ENCODE measurements at places on chromosomes 3 and 15. TPM values are rescaled to one million over a fixed set of nuclear protein-coding genes. Genes with fewer than 3 reads are reported as not detected.

The IL17RE gene
- total RNA-seq, result 0.13 TPM

- DNase-seq, result no peak
Observed at GRCh38 chr3:71406972-71407810, 176.3 kb downstream of the FOXP1 start.

- DNase-seq, result peak; percentile 86
Observed at GRCh38 chr3:31670136-31670535, 137.4 kb downstream of the STT3B start.

DNA sequence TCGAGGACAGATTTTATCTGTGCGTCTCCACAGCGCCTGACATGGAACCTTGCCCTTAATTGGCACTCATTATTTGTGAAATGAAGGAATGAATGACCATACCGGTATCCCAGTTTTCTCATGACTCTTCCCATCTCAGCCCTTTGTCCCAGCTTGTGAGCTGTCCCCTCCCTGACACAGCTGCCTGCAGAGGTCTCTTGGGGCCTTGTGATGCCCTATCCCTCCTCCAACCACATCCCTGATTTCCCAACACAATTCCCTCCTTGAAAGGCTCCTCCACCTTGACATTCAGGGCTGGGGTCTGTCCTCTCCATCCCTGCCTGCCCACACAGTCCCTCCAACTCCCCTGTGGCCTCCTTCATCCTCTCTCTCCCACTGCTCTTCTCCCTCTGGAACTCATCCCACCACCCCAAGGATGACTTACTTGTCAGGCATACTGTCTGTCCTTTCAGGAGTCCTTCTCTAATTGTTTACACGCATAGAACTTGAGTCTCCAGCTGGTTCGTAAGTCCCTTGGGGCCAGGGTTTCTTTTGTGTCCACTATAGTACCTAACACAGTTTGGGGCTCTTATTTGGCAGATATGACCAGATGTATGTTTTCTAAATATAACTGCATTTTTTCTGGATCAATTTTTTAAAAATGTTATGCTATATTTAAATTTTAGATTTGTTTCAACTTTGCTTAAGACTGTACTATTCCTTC, 35.6 kb upstream of the FILIP1L start:
- no peak for DNase-seq

DNA sequence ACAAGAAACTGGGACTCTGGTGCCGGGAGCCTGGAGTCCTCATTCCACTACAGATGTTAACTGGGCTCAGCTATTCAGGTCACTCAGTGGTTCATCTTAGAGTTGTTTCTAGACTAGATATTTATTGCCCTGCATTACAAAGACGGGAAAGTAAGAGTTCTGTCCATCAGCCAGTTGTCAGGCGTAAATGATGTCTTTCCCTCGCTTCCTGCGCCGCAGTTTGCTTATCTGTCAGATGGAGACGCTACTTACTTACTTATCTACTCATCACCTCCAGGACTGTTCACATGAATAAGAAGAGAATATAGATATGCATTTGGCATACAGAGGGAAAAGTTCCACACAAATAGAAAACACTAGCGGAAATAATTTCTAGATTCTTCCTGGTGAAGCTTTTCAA, 47.8 kb upstream of the CGNL1 start:
- no peak for DNase-seq

- DNase-seq, result no peak
Observed at GRCh38 chr15:60396100-60396499, 1.7 kb downstream of the ANXA2 start.

DNA sequence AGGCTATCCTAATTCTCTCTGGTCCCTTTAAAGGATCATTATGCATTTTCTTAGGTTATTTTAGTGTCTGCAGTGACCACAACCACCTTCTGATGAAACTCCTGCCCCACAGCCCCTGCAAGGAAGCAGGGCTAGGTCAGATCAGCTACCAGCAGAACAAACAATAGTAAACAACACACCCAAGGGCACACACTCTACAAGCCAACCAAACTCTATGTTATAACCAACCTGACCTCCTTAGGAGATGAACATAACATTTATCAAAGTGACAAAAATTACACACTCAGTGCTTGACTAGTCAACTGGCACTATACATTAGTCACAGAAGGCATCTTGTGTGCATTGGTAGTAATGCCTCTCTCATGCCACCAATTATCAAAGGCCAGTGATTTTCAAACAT, 17.3 kb downstream of the DENND6A start:
- DNase-seq, result no peak

DNA sequence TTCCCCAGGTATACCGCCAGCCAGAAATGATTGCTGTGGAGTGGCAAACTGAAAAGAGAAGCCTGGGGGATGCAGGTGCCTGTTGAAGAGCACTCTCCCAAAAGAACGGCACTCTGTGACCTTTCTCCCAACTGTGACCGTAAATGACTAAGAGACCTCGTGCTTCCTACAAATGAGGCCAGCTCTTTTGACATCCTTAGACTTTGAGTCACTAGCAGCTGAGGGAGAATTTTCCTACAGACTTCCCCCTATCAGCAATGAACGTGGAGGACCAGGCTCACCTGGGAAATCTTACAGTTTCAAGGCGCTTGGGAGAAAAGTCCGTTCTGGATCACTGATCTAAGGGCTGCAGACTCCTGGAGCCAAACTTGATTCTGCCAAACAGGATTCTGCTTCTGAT, 8.6 kb downstream of the AQP9 start:
- no peak for DNase-seq

- no peak for DNase-seq
Observed at GRCh38 chr3:72496051-72496670, 352.1 kb downstream of the SHQ1 start.

DNA sequence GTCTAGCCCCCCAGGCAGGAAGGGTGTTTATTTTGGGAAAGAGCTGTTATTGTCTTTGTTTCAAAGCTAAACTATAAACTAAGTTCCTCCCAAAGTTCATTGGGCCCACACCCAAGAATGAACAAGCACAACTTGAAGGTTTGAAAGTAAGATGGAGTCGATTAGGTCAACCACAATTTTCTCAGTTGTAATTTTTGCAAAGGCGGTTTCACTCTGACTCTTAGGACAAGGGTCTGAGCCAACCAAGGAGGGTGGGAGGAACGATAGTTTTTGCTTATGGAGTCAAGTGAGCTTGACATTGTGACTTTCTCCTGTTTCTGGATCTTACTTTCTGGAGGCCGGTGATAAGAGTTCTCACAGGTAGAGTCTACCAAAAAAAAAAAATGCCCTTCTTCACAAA, 5.8 kb upstream of the ZNF770 start:
- DNase-seq, result no peak

DNA sequence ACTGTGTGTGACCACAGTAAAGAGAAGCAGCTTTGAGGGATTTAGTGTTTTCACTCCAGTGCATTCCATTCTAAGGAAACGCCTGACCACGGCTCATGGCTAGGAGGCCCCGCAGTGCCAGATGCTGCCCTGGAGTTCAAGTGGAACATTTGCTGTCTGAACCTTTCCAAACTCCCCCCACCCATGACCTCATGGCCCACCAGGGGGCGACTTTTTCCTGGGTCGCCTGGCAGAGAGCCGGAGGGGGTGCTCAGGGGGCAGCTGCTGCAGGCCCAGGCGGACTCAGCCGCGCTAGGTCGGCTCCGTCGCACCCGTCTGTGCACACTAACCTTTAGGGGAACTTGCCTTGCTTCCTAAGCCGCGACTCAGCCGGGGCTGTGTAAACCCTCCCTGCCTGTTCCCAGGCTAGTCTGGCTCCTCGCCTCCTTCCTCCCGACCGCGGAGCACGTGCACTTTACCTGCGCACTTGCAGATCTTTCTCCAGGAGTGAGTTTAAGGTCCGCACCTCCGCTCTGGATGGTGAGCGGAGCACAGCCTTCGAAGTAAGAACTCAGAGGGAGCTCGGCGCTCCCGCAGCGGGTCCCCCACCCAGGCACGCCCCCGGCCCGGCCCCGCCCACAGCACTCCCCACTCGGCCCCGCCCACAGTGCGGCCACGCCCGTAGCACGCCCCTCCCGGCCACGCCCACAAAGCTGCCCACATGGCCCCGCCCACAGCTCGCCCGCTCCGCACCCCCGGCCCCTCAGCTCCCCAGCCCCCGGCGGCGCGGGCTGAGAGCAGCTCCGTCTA, at the start of gene OCA2:
TSS of gene OCA2 (minus strand) at position 550 of the 789 bp plus-strand sequence. CDS start 17,441 bp downstream, outside the sequence.
- no peak for DNase-seq

The MINDY2 gene
- total RNA-seq, result 8.7 TPM

DNA sequence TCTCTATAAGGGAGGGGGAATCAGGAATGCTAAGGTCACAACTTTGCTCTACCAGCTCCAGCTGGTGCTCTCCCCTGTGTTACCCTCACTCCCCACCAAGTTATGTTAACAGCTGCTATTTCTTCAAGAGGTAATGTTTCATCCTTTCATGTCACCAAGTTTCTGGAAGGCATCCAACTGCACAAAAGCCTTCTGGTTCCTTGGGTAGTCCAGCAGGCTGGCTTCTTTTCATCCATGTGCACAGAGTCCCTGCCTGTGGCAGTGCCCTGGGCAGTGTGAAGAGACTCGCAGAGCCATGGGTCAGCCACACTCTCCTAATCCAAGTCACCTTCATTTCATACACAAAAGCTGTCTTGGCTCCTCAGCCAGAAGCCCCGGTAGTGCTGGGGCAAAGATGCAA, 737.5 kb upstream of the LMCD1 start:
- no peak for DNase-seq

DNA sequence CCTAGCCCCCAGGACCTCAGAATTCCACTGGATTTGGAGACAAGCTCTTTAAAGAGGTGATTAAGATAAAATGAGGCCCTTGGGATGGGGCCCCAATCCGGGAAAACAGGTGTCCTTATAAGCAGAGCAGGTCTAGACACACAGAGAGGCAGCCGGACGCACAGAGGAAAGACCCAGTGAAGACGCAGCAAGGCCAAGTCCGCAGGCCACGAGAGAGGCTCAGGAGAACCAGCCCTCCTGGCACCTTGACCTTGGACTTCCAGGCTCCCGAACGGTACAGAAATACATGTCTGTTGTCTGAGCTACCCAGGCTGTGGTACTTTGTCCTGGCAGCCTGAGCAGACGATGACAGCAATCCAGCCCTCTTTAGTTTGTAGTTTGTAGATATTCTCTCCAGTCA, 324.5 kb downstream of the OCA2 start:
- no peak for DNase-seq

GRCh38 chr3:64267721-64268604, 42.7 kb upstream of the PRICKLE2 start:
- no peak for DNase-seq

DNA sequence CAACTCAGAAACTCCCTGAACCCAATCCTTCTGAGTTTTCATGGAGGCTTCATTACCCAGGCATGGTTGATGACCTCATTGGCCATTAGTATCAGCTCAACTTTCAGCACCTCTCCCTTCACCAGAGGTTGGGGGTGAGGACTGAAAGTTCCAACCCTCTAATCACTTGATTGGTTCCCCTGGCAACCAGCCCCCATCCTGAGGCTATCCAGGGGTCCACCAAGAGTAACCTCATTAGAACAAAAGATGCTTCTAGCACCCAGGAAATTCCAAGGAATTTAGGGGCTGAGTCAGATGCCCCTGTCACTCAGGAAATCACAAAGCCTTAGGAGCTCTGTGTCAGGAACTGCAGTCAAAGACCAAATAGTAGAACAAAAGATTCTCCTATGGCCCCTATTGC, 43.8 kb downstream of the ADAMTSL3 start:
- no peak for DNase-seq

GRCh38 chr3:42503251-42503924, 945 bp downstream of the VIPR1 start:
- DNase-seq, result no peak

The AGBL1 gene
- not detected for total RNA-seq

GRCh38 chr15:97995881-97996603, 35.5 kb downstream of the ARRDC4 start:
- DNase-seq, result no peak

The SKOR1 gene
- total RNA-seq, result under 0.01 TPM

The P2RY1 gene
- 0.51 TPM for total RNA-seq

- no peak for DNase-seq
Observed at GRCh38 chr15:38438031-38438986, 15.6 kb upstream of the FAM98B start.

The NMB gene
- 6.0 TPM for total RNA-seq

DNA sequence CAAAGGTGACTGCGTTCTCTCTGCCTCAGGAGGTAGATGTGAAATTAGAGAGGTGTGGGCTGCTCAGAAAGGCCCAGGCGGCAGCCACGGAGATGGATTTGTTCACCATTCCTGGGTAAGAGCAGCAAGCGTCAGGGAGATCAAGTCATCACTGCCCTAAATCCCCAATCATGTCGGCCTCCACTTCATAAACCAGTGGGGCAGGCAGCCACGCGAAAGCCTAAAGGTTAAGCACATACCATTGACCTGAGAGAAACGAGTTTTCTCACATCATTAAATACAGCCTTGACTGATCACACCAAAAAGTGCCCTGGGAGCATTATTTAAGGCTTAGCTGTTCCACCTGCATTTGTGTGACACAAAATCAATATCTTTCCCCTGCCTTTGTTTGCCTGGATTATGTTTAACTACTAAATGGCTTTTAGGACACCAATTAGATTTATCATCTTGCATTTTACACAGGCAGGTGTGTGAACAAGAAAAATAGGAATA, 50.7 kb upstream of the FOXB1 start:
- no peak for DNase-seq

The CCDC39 gene
- total RNA-seq, result under 0.01 TPM

DNA sequence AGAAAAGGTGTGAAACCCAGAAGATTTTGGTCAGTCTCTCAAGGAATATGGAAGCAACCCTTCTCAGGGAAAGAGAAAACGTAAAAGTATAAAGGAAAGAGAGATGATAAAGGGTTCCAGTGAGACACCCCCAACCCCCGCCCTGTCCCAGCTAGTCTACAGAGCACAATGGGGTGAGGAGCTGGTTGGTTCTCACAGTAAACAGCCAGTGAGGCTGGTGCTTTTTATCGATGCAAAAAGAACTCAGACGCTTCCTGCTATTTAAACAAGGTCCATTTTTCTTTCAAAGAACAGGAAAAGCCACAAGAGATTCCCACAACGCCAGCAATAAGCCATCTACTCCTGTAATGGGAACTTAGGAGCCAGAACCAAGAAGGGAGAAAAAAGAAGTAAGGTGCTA, 65.9 kb downstream of the CHAC1 start:
- DNase-seq, result peak; percentile 92

DNA sequence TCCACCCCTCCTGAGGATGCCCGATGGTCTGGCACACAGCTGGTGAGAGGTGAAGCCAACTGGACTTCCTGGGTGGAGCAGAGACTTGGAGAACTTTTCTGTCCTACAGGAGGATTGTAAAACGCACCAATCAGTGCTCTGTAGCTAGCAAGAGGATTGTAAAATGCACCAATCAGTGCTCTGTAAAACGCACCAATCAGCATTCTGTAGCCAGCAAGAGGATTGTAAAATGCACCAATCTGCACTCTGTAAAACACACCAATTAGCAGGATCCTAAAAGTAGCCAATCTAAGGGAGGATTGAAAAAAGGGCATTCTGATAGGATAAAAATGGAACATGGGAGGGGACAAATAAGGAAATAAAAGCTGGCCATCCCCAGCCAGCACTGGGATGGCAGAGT, 150.2 kb downstream of the CHSY1 start:
- no peak for DNase-seq
